ENCODE measurements at places on chromosomes 7 and 10.

DNA sequence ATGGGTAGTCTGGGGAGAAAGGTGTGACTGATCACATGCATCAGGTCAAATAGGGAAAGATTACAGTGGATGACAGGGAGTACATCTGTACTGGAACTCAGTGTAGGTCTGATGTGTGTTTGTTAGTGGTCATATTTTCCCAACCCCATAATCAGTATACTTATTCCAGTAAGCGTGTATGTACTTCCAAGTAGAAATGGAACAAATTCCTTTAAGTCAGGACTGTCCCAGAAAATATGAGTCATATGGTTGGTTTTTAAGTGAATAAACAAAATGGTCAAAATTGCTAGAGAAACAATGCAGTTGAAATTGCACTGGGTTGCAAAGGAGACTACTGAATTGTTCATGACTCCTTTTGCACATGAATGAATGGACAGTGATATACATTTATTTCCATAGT is 118.8 kb upstream of the MYO3A start:
- DNase-seq: no peak

GRCh38 chr7:88539518-88539917 is 220.0 kb upstream of the ZNF804B start:
- DNase-seq: no peak

DNA sequence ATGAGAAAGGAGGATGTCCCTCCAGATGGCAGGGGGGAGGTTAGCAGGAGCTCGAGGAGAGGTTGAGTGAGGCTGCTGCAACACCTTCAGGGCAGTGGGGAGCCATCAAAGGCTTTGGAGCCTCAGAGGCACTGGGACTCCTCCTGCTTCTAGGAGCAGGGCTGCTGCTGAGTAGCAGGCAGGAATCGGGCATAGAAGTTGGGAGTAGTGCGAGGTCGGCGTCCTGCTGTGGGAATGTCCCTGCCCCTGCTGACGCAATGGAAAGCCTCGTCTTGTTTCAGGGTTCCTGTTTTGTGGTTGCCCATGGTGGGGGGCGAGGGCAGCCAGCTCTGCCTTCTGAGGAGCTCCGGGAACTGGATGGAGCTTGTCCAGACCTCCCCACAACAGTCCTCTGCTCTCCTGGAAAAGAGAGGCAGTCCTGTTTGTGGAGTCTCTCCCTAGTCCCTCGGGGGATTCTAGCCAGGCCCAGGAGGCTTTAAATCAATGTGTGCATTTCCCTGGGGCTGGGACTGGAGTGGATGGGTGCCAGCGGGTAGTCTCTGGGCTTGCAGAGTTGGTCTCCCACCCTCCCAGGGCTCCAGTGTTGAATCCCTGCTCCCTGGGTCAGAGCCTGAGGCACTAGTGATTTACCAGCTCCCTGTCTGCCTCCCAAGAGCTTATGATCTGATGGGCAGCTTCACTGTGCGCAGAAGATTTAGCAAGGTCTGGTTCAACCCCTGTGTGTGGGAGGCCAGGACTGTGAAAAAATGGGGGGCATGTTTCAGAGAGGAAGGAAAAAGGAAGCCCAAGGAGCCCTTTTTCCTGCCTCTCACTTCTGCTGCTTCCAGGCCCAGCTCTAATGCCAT is 98.7 kb upstream of the PPIF start:
- no peak for DNase-seq

DNA sequence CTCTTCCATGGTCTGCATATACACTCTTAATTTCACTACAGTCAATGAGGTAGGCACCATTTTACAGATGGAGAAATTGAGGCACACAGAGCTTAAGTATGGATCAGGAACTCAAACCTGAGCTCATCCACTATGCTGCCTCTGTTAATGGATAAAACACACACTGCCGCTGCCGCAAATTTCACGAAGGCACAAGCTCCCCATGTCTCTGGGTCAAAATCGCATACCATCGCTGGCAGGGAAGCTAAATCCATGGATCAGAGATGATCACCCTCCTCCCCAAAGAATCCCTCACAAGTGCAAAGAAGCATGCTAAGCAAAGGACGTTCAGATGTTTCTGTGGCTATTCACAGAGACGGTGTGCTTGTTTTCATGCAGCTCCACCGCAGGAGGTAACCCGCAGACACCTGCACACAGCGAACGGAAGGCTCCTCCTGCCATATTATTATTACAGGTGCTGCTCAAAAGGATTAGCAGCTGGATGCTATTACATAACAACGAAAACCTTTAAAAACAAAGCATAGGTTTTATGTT is 109.3 kb downstream of the UBE2H start:
- no peak for DNase-seq

- no peak for DNase-seq
These were observed 169.8 kb downstream of the EGFR start for GRCh38 chr7:55188590-55189138.

DNA sequence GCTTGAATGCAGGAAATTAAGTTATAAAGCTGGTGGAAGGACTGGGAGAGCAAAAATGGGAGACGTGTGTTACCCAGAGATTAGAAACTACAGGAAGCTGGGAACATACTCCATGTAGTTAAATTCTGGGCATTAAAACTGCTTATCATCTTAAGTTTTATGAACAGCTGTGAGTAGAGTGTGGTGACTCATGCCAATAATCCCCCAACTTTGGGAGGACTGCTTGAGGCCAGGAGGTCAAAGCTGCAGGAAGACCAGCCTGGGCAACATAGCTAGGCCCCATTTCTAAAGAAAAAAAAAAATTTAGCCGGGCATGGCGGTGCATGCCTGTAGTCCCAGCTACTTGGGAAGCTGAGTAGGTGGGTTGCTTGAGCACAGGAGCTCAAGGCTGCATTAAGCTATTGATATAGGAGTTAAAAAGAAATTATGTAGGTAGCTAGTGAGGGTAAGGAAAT is 56.2 kb upstream of the SEPHS1 start:
- DNase-seq: no peak

- DNase-seq: no peak
These were observed 411.6 kb downstream of the EXOC4 start for GRCh38 chr7:133664528-133664927.

- no peak for DNase-seq
These were observed 39.8 kb downstream of the ELFN1 start for GRCh38 chr7:1709900-1710299.

DNA sequence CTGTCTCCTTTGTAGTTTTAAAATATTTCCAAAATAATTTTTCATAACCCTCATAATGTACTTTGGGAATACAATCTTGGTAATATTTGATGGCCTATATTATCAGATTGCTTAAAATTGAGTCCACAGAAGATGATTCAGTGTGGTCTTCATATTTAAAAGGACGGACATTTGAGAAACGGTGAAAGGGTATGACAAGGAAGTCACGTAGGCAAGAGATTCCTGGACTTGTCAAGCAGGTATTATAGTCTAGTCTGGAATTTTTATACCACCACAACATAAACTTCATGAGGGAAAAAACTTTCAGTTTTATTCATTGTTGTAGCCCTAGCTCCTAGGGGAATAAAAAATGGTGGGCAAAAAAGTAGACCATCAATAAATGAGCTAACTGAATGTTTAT is 82.3 kb downstream of the KMT2E start:
- DNase-seq: peak; percentile 58

- DNase-seq: no peak
These were observed 90.5 kb upstream of the MACROH2A2 start for GRCh38 chr10:69961881-69962745.

- no peak for DNase-seq
These were observed 1.2 kb downstream of the OPN4 start for GRCh38 chr10:86655596-86655995.

DNA sequence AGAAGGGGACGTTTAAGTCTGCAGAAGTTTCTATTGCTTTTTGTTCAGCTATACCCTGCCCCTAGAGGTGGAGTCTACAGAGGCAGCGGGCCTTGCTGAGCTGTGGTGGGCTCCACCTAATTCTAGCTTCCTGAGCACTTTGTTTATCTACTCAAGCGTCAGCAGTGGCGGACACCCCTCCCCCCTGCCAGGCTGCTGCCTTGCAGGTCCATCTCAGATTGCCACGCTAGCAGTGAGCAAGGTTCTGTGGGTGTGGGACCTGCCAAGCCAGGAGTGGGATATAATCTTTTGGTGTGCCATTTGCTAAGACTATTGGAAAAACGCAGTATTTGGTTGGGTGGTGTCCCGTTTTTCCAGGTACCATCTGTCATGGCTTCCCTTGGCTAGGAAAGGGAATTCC is 147.3 kb upstream of the PRPS1L1 start:
- no peak for DNase-seq

- DNase-seq: no peak
These were observed 77.0 kb upstream of the GSDME start for GRCh38 chr7:24834128-24834798.

DNA sequence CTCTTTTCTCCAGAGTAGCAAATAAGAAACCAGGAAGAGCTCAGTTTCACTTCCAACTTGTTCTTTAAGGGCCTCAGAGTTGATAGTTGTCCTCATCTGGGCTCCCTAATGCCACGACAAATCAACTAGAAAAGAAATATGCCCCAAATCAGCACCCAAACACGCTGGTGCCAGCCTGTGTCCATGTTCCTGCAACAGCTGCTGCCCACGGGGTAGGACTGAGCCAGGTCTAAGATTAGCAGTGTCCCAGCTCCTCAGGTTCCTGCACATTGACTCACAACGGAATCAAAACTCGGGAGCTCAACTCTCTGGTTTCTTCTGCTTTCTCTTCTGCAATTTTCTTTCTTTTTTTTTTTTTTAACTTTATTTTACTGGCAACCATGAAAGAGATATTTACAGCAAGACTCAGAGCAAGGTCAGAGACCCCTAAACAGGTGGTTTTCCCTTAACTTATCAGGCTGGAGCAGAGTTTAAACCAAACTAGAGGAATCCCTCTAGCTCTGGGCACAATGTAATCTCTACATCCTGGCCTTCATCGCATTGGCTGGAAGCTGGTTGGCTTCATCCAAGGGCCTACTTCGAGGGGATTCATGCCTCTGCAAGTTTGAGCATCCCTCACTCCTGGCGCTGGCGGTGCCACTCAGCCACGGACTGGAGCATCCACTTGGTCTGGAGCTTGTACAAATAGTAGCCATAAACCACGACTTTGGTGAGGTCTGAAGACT is 126.1 kb downstream of the PFKFB3 start:
- DNase-seq: no peak

- peak; percentile 0 for DNase-seq
These were observed 1139.4 kb downstream of the XPNPEP1 start for GRCh38 chr10:108783897-108784296.

DNA sequence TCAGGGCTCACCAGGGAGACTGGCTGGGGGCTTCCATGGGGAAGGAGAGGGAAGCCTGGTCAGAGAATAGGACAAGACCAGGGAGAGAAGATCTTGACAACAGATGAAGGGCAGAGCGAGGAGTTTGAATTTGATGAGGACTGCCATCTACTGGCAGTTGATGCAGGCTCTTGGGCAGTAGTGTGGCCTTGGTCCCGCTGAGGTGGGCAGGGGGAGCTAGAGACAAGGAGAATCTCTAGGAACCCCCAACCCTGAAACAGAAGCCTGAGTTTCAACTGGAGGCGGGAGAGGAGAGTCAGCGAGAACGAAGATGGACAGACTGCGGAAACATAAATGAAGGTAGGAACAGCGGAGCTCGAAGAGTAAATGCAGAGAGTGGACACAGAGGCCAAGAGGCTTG is 81.0 kb downstream of the PPP1R3C start:
- peak; percentile 3 for DNase-seq

GRCh38 chr7:4151926-4152549 is 530.1 kb upstream of the FOXK1 start:
- DNase-seq: no peak

DNA sequence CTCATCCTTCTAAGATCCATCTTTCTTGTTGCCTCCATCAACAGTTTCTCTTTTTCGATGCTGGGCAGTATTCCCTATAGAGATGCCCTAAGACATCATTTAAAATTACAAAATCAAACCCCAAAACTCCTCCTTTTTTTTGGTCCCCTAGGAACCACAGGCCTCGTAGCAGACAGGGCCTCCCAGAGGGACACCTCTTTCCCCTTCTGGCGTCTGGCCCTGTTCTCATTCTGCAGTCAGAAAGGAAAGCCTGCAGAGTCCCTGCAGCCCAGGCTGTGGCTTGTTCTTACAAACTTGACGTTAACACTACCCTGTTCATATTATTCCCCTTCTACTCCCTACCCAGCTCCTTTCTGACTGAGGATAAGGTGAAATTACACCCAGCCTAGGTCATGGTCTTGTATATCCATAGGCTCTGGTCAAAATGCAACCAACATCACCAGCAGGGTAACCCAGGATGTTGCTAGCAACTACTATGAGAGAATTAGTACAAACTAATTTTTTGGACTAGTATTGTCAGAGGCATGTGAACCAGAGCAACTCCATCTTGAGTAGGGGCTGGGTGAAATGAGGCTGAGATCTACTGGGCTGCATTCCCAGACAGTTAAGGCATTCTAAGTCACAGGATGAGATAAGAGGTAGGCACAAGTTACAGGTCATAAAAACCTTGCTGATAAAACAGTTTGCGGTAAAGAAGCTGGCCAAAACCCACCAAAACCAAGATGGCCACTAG is 3.5 kb upstream of the EPHA1 start:
- no peak for DNase-seq

- peak; percentile 25 for DNase-seq
These were observed 607.6 kb downstream of the KCNMA1 start for GRCh38 chr10:77029777-77030717.

GRCh38 chr10:103350175-103350516 is 794 bp downstream of the PCGF6 start:
- DNase-seq: no peak

GRCh38 chr7:156654511-156655234 is 14.1 kb downstream of the RNF32 start:
- no peak for DNase-seq

DNA sequence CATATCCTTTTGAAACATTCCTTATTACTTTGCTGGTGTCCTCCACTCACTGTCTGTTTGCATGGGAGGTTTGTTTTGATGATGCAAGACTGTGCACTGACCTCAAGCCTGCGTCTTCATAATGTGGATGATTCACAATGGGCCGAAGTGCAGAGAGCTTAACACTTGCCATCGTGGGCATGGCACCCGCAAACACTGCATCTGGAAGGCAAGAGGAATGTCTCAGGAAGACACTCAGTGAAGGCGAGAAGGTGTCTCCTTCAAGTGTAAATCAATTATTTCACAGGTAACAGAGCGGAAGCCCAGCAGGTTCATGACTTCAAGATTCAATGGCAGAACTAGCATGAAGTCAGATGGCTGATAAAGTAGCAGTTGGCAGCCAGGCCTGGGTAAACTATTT is 98.1 kb downstream of the DPY19L1 start:
- no peak for DNase-seq

DNA sequence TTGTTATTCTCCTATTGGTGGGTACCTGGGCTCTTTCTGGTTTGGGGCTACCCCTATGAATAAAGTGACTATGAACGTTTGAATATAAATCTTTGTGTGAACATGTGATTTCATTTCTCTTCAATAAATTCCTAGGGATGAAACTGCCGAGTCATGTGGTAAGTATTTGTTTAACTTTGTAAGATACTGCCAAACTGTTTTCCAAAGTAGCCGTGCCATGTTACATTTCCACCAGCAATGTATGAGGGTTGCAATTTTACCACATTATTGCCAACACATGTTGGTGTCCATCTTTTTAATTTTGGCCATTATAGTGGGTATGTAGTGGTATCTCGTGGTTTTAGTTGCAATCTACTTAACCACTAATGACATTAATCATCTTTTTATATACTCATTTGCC is 94.7 kb downstream of the ZNRF2 start:
- no peak for DNase-seq
